ENCODE measurements at places on chromosomes 12 and 14. TPM values are rescaled to one million over a fixed set of nuclear protein-coding genes. Genes with fewer than 3 reads are reported as not detected.
A peak's percentile ranks its signal among the peaks of the same experiment; 100 is the strongest.

GRCh38 chr12:13038491-13039161, 5.6 kb upstream of the FAM234B start:
- H3K4me3 ChIP-seq = no peak overlapping the region
- DNase-seq = peak; percentile 78
- no peaks in the 10 kb centered on the region for H3K36me3 ChIP-seq
- peak overlapping the region; percentile 40 for H3K27ac ChIP-seq

- no peaks in the 10 kb centered on the region for H3K4me1 ChIP-seq
- DNase-seq = no peak
- H3K27ac ChIP-seq = no peak overlapping the region
- H3K4me3 ChIP-seq = no peak overlapping the region
- H3K36me3 ChIP-seq = no peaks in the 10 kb centered on the region
- peaks cover 1% of the 10 kb centered on the region for H3K27me3 ChIP-seq
Measured at GRCh38 chr12:20101046-20101445, 267.3 kb upstream of the PDE3A start.

GRCh38 chr12:123599721-123600120, 2.2 kb upstream of the DDX55 start:
- peak overlapping the region; percentile 21 for H3K27ac ChIP-seq
- peaks cover 37% of the 10 kb centered on the region for H3K36me3 ChIP-seq
- H3K27me3 ChIP-seq = peaks cover 2% of the 10 kb centered on the region
- no peak overlapping the region for H3K4me3 ChIP-seq

GRCh38 chr12:47205532-47206449, 126.0 kb upstream of the AMIGO2 start:
- H3K36me3 ChIP-seq = no peaks in the 10 kb centered on the region
- no peak overlapping the region for H3K4me3 ChIP-seq
- H3K27ac ChIP-seq = no peak overlapping the region
- H3K27me3 ChIP-seq = peaks cover 1% of the 10 kb centered on the region
- H3K4me1 ChIP-seq = peaks cover 24% of the 10 kb centered on the region
- no peak for DNase-seq

GRCh38 chr12:119902084-119902509, 25.0 kb upstream of the CIT start:
- no peak overlapping the region for H3K4me3 ChIP-seq
- peaks cover 8% of the 10 kb centered on the region for H3K4me1 ChIP-seq
- no peaks in the 10 kb centered on the region for H3K36me3 ChIP-seq
- DNase-seq = peak; percentile 78

GRCh38 chr14:69700575-69700974, 66.4 kb upstream of the SRSF5 start:
- DNase-seq = no peak
- peaks cover 12% of the 10 kb centered on the region for H3K4me1 ChIP-seq
- no peaks in the 10 kb centered on the region for H3K27me3 ChIP-seq
- no peak overlapping the region for H3K4me3 ChIP-seq
- H3K36me3 ChIP-seq = no peaks in the 10 kb centered on the region

- H3K27me3 ChIP-seq = no peaks in the 10 kb centered on the region
- H3K36me3 ChIP-seq = no peaks in the 10 kb centered on the region
- DNase-seq = no peak
- no peaks in the 10 kb centered on the region for H3K4me1 ChIP-seq
Measured at GRCh38 chr12:84982888-84983287, 53.2 kb downstream of the TSPAN19 start.

DNA sequence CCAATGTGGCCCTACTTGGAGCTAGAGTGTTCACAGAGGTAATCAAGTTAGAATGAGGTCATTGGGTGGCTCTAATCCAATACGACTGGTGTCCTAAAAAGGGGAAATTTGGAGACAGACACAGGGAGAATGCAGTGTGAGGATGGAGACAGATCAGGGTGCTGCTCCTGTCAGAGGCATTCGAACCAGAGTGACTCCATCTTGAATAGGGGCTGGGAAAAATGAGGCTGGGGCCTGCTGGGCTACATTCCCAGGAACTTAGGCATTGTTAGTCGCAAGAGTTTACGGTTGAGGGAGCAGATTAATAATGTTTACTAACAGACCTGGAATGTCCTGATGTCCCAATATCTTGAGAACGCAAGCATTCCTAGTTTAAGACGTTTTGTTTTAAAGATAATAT, 20.2 kb downstream of the TNFAIP2 start:
- peak overlapping the region; percentile 77 for H3K27ac ChIP-seq
- peaks cover 8% of the 10 kb centered on the region for H3K27me3 ChIP-seq
- H3K4me1 ChIP-seq = peaks cover 36% of the 10 kb centered on the region
- H3K36me3 ChIP-seq = no peaks in the 10 kb centered on the region

- no peaks in the 10 kb centered on the region for H3K4me1 ChIP-seq
- no peak overlapping the region for H3K4me3 ChIP-seq
- DNase-seq = no peak
- no peak overlapping the region for H3K27ac ChIP-seq
- no peaks in the 10 kb centered on the region for H3K36me3 ChIP-seq
Measured at GRCh38 chr12:63410197-63410596, 258.1 kb downstream of the DPY19L2 start.

DNA sequence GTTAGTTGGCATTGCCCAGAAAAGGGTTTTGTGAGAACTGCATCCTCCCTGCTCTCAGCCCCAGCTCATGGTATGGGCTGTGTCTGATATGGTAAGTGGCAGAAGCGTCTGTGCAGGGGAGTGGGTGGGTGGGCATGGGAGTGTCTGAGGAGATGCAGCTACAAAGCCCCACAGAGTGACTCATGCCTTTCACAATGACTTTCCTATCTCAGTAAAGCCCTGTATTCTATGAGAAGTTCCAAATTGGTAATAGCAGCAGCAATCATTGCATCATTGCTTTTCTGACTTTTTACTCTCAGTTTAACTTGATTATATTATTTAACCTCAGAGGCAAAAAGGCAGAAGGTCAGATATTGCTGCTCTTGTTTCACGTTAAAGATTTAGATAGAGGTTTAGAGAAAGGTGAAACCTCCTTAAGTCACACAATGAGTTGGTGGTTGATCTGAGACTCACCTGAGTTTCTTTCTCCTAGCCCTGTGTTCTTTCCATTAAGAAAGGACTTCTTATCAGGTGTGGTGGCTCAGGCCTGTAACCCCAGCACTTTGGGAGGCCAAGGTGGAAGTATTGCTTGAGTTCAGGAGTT, 171.7 kb downstream of the SLC5A8 start:
- DNase-seq = no peak
- no peaks in the 10 kb centered on the region for H3K27me3 ChIP-seq
- no peaks in the 10 kb centered on the region for H3K4me1 ChIP-seq
- H3K4me3 ChIP-seq = no peak overlapping the region
- no peaks in the 10 kb centered on the region for H3K36me3 ChIP-seq
- no peak overlapping the region for H3K27ac ChIP-seq

- H3K4me1 ChIP-seq = peaks cover 10% of the 10 kb centered on the region
- peaks cover 16% of the 10 kb centered on the region for H3K27me3 ChIP-seq
- H3K36me3 ChIP-seq = no peaks in the 10 kb centered on the region
- no peak overlapping the region for H3K4me3 ChIP-seq
- H3K27ac ChIP-seq = no peak overlapping the region
Measured at GRCh38 chr12:123830675-123831074, 68.6 kb downstream of the DNAH10 start.

- peaks cover 55% of the 10 kb centered on the region for H3K4me1 ChIP-seq
- no peak for DNase-seq
- no peaks in the 10 kb centered on the region for H3K27me3 ChIP-seq
- H3K4me3 ChIP-seq = no peak overlapping the region
- no peak overlapping the region for H3K27ac ChIP-seq
Measured at GRCh38 chr14:51453869-51454268, 197.8 kb upstream of the FRMD6 start.

GRCh38 chr12:62783881-62784280, 151.1 kb downstream of the PPM1H start:
- no peaks in the 10 kb centered on the region for H3K36me3 ChIP-seq
- no peaks in the 10 kb centered on the region for H3K27me3 ChIP-seq
- DNase-seq = no peak
- peaks cover 52% of the 10 kb centered on the region for H3K4me1 ChIP-seq
- no peak overlapping the region for H3K4me3 ChIP-seq

- H3K27ac ChIP-seq = peak overlapping the region; percentile 19
- H3K4me1 ChIP-seq = peaks cover 50% of the 10 kb centered on the region
- peak; percentile 10 for DNase-seq
- H3K4me3 ChIP-seq = 0 out of 2 replicates have a peak overlapping the region, but pooled peaks have one; percentile 24
- no peaks in the 10 kb centered on the region for H3K36me3 ChIP-seq
- H3K27me3 ChIP-seq = peaks cover 7% of the 10 kb centered on the region
Measured at GRCh38 chr14:90137807-90138206, 76.0 kb downstream of the KCNK13 start.

DNA sequence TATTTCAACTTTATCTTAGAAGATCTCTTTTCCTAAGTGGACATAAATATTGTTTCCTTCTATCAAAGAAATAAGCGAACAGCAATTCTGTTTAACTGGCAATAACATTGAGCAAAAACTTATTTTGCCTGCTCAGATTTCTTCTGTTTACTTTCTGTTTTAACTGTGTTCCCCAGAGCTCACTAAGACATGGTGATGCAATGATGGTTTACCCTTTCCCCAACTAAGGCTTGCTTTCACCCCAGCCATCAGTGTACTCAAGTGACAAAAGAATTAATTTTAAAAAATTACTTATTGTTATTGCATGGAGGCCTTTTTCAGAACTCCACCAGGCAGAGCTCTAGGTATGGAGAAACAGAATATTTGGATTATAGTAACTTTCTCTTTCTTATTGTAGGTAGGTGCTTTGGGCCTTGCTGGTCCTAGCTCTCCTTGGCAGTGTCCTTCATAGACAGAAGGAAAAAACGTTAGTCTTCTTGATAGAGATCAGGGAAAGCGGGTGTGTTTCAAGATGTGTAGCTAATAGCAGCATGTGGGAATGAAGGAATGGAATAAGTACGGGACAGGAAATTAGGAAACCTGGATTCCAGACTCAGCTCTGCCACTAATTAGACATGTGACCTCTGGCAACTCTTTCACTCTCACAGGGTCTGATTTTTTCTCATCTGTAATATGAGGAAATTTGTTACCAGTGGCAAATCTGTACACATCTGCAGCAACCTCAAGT, 14.6 kb upstream of the DDHD1 start:
- H3K27me3 ChIP-seq = peaks cover 5% of the 10 kb centered on the region
- no peaks in the 10 kb centered on the region for H3K36me3 ChIP-seq
- H3K4me1 ChIP-seq = peaks cover 7% of the 10 kb centered on the region
- H3K4me3 ChIP-seq = no peak overlapping the region

- peaks cover 16% of the 10 kb centered on the region for H3K27me3 ChIP-seq
- no peak overlapping the region for H3K4me3 ChIP-seq
- DNase-seq = no peak
- H3K4me1 ChIP-seq = peaks cover 6% of the 10 kb centered on the region
Measured at GRCh38 chr12:54306925-54307741, 6.3 kb upstream of the NFE2 start.

- H3K36me3 ChIP-seq = peaks cover 8% of the 10 kb centered on the region
- no peaks in the 10 kb centered on the region for H3K27me3 ChIP-seq
- peaks cover 8% of the 10 kb centered on the region for H3K4me1 ChIP-seq
- no peak overlapping the region for H3K27ac ChIP-seq
- no peak overlapping the region for H3K4me3 ChIP-seq
- DNase-seq = no peak
Measured at GRCh38 chr14:96349286-96350075, 13.7 kb downstream of the ATG2B start.

DNA sequence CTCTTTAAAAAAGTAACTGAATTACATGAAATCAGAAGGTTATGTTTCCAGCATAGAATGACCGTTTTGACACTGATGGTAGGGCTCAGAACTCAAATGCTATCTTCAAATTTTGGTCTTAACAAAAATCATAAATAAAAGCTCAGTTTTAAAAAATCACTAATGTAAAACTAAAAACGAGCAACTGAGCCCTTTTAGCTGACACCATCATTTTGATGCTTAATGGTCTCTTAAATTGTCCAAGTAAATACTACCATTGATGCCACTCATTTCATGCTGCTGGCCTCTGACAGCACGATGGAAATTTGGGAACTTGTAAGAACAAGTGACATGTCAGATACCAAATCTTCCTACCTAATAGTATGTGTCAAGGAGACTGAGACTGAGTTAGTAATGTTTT, 205.0 kb downstream of the AKAP6 start:
- no peaks in the 10 kb centered on the region for H3K27me3 ChIP-seq
- no peak for DNase-seq
- no peak overlapping the region for H3K27ac ChIP-seq

- H3K4me3 ChIP-seq = no peak overlapping the region
- no peaks in the 10 kb centered on the region for H3K4me1 ChIP-seq
- no peaks in the 10 kb centered on the region for H3K27me3 ChIP-seq
- no peak overlapping the region for H3K27ac ChIP-seq
- DNase-seq = no peak
Measured at GRCh38 chr12:98868076-98868475, 223.0 kb downstream of the APAF1 start.

- H3K36me3 ChIP-seq = no peaks in the 10 kb centered on the region
- no peak overlapping the region for H3K4me3 ChIP-seq
- H3K27me3 ChIP-seq = no peaks in the 10 kb centered on the region
- no peaks in the 10 kb centered on the region for H3K4me1 ChIP-seq
- DNase-seq = no peak
Measured at GRCh38 chr12:62075870-62076269, 184.3 kb upstream of the USP15 start.

GRCh38 chr12:23899434-23899833, 50.0 kb downstream of the SOX5 start:
- DNase-seq = no peak
- H3K36me3 ChIP-seq = no peaks in the 10 kb centered on the region
- no peaks in the 10 kb centered on the region for H3K27me3 ChIP-seq
- H3K4me3 ChIP-seq = no peak overlapping the region
- H3K4me1 ChIP-seq = no peaks in the 10 kb centered on the region
- no peak overlapping the region for H3K27ac ChIP-seq

DNA sequence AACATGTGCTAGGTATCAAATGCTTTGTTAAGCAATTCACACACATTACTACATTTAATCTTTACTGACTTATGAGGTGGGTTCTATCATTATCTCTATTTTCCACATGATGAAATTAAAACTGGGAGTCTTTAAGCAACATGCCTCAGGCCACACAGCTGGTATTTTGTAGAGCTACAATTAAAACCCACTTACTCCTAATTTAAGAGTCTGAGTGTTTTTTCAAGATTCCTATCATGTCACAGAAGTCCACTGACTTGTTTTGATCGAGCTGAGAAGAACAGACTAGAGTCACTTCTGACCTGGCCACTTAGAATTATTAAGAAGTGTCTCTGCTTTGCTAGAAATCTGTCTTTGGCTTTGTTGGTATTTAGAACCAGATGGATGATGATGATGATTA, 670.7 kb downstream of the NRXN3 start:
- no peak overlapping the region for H3K4me3 ChIP-seq
- DNase-seq = no peak
- no peaks in the 10 kb centered on the region for H3K27me3 ChIP-seq
- H3K27ac ChIP-seq = no peak overlapping the region
- H3K36me3 ChIP-seq = no peaks in the 10 kb centered on the region

The C12orf50 gene
- total RNA-seq = not detected

The KRT2 gene
- not detected for total RNA-seq

The AGAP2 gene
- total RNA-seq = 0.18 TPM

The TAS2R19 gene
- total RNA-seq = 0.43 TPM

Measured in HFFc6 (cell line).